Activated CD8-positive, alpha-beta memory T cell treated with anti-CD3 and anti-CD28 coated beads for 1 hour (primary cell): ENCODE measurements at places on chromosomes 2 and 18.

GRCh38 chr2:18169893-18170175 lies 291.4 kb downstream of the KCNS3 start:
- DNase-seq: no peak

DNA sequence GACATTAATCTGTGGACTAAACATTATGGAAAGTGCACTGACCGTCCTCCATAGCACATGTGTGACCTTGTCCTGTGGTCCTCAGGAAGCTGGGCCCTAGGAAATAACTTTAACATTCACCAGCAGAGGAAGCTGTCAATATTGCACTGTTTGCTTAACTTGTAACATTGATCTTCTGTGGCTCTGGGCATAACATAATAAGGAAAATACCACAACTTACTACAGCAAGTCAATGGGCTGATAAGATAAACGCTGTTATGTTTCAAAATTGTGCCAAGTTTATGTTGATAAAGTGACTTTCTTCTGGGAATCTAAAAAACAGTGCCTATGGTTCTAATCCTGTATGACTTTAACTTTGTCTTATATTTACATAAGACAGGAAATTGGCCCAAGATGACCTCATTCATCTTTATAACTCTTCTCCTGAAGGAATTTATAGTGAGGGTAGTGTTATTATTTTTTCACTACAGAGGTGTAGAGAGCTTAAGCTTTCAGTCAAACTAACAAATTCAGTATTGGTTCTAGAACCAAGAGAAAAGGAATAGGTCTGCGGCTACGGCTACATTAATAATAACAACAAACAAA lies 113.7 kb upstream of the MAP4K3 start:
- no peak for DNase-seq

GRCh38 chr2:241389697-241390096 lies 33.6 kb downstream of the FARP2 start:
- no peak for DNase-seq

GRCh38 chr18:3540805-3541548 lies 91.0 kb downstream of the TGIF1 start:
- no peak for DNase-seq

- no peak for DNase-seq
These were observed 83.2 kb downstream of the GYPC start for GRCh38 chr2:126739141-126739540.

DNA sequence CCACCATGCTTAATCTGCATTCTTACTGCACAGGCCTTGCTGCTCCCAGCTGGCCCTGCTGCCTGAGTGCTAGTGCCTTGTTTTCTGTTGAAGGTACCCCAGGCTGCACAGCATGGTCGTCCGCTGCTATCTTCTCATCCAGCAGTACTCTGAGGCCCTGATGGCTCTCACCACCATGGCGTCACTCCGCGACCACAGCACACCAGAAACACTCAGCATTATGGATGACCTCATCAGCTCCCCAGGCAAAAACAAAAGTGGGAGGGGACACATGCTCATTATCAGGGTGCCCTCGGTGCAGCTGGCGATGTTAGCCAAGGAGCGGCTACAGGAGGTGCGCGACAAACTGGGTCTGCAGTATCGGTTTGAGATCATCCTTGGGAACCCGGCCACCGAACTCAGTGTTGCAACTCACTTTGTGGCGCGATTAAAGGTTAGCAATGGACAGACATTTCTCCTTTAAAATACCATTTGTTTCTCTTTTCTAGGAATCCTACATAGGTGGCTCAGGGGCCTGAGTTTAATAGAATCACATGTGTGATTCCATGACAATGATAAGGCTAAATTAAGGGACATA lies 110.5 kb downstream of the ESCO1 start:
- no peak for DNase-seq

DNA sequence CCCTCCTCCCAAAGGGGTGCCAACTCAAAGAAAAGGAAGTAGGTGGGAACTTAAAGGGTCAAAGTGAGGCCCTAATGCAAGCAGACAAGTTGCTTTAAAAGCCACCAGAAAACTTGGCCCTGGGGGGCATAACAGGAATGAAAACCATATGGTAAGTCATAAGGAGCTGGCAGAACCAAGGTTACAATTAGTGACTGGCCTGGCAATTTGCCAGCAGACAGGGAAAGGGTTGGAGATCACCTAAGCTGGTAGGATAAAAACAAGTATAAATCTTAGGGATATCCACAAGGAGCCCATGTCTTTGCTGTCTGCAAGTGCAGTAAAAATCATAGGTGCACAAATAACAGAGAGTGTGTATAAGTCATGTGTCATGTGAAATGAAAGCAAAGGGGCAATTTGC lies 256.7 kb upstream of the LRRTM4 start:
- no peak for DNase-seq
